ENCODE measurements at places on chromosomes 5 and 9.

GRCh38 chr9:137660144-137660543 lies 41.3 kb downstream of the EHMT1 start:
- DNase-seq: no peak

- no peak for DNase-seq
Observed at GRCh38 chr5:172322028-172322965, 38.7 kb upstream of the UBTD2 start.

DNA sequence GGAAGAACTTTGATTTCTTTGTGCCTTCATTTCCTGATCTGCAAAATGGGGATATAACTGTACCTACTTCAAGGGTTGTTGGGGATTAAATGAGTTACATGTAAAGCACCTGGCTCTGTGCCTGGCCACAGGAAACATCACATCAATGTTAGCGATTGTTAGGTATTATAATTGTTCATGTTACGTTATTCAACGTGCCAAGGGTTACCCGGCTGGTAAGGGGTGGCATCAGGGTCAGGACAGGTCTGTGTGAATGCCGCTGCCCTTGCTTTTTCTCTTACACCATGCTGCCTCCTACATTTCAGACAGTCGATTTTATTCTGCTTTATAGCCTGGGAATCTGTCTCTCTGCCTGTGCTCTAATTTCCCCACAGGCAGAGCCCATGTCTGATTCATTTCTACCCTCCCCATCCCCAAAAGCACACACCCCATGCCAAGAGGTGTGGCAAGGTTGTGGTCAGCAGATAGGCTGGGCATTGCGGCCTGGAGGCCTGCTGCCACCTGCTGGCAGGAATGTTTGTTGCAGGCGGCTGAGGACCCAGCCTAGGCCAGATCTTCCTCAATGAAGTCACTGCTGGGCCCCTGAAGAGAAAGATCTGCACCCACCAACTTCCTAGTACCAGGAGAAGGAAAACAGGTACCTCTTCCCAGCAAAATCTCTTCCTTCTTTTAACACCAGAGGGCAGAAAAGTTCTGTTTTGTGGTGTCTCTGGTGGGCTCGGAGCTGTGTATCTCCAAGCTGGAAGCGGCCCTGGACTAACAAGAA lies 5.3 kb downstream of the ANKS6 start:
- DNase-seq: peak; percentile 71

- DNase-seq: no peak
Observed at GRCh38 chr9:20023210-20023905, 234.5 kb upstream of the SLC24A2 start.

GRCh38 chr5:88929385-88929784 lies 46.4 kb upstream of the MEF2C start:
- DNase-seq: no peak

DNA sequence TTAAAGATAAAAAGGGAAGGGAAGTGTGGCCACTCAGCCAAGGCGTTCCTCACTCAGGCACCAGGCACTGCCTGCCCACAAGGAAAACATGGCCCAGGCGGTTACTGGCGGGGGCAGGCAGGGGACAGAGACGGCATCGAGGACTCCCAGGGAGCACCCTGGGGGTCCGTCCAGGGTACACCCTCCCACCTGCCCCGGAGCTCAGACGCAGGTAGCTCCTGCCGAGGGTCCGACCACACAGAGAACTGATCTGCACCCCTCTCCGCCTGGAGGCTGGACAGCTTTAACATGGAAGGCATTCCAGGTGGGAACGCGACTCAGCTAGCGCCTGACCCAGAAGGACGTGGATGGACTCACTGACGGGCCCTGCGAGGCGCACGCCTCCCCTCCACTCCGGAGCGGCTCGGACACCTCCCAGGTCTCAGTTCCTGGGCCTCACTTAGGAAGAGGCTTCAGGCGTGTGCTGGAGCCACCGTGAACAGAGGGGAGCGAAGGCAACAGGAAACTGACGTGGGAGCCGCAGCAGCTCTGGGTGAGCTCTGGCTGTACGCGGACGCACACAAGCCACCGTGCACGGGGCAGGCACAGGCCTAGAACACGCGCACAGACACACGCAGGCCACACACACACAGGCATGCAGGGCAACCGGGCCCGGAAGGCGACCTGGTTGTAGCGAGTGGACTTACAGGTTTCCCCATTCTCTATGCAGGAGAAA lies 47.5 kb downstream of the NKD2 start:
- DNase-seq: no peak

DNA sequence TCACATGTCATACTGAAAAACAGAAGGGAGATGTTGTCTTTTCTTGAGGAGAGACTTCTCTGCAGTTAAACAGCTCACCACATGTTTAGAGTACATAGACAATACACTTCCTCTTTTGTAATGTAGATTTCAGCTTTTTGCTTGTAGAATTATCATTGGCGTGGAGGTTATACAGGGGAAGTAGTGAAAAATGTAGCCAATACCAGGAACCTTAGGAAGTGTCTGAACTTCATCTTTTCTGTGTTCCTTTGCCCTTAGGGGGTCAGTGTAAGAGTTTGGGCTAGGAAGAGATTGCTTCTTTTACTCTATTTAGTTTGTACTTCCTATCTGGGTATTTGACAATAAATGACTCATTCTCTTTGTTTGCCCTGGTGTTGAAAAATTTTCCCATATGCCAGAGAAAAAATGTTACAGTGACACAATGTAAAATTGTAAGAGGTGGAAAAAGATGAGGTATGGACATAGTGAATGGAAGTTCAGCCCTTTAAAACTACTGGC lies 21.0 kb upstream of the CDKN2B start:
- no peak for DNase-seq

- DNase-seq: no peak
Observed at GRCh38 chr5:109387408-109387974, 22.3 kb downstream of the PJA2 start.

DNA sequence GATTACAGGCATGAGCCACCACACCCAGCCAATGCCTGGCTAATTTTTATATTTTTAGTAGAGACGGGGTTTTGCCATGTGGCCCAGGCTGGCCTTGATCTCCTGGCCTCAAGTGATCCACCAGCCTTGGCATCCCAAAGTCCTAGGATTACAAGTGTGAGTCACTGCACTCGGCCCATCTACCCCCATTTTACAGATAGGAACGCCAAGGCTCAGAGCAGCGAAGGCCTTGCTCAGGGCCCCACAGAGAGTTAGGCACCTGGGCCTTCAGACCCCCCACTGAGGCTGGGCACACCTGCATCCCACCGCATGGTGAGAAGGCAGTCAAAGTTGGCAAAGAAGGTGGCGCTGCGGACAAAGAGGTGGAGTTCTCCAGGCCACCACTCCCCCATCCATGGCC lies 143.1 kb downstream of the GAPVD1 start:
- DNase-seq: no peak

GRCh38 chr5:119360905-119361593 lies 5.2 kb downstream of the TNFAIP8 start:
- DNase-seq: no peak

DNA sequence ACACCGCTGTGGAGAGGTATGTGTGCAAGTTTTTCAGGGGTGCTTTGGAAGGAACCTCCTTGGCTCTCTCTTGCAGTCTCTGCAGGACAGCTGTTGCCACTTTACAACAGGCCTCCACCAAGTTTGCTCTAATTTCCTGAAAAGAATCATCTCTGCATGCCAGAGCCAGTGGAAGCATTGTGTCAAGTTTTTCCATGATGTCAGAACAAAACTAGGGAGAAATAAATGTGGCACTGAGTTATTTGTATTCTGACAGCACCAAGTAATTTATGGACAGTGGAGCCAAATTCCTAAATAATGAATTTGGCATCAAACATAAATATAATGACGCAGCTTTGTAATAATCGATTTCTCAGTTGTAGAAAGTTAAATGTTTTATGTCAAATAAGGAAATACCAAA lies 146.9 kb downstream of the KIAA0825 start:
- DNase-seq: no peak

- DNase-seq: no peak
Observed at GRCh38 chr9:121609822-121610637, 41.4 kb upstream of the DAB2IP start.

DNA sequence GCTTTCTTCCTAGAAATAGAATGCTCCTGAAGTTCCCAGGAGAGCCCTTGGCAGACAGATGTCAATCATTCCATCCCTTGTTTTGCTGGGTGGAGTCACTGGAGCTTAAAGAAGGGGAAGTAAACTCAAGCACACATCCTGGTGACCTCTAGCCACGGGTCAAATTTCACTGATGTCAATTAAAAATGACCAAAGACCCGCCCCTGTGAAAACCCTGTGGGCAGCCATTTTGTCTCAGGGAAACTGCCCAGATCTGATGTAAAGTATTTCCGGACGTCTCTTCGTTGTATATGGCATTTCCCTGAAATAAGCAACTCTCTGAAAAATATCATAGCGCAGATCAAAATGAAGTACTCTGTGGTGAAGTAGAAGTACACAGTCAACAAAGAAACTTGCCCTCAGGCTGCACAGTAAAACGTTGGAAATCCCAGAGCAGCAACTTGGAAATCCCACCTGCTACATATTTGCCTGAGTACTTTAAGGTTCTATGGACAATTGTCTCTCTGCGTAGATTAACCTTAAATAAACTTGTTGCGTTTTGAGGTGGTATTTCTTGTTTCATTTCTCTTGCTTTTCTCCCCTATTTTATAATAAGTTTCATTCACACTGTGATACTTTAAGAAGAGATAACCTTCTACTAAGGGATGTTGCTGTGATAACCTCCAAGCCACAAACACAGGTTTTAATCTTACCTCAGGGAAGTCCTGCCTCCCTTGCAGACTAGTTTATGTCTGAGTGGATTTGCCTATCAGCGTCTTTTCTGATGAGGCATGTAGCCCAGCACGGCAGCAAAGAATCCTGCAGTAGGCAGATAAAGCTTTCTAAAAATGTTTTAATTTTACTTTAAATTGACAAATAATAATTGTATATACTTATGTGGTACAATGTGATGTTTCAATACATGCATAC lies 60.9 kb upstream of the PIP5K1B start:
- DNase-seq: no peak

DNA sequence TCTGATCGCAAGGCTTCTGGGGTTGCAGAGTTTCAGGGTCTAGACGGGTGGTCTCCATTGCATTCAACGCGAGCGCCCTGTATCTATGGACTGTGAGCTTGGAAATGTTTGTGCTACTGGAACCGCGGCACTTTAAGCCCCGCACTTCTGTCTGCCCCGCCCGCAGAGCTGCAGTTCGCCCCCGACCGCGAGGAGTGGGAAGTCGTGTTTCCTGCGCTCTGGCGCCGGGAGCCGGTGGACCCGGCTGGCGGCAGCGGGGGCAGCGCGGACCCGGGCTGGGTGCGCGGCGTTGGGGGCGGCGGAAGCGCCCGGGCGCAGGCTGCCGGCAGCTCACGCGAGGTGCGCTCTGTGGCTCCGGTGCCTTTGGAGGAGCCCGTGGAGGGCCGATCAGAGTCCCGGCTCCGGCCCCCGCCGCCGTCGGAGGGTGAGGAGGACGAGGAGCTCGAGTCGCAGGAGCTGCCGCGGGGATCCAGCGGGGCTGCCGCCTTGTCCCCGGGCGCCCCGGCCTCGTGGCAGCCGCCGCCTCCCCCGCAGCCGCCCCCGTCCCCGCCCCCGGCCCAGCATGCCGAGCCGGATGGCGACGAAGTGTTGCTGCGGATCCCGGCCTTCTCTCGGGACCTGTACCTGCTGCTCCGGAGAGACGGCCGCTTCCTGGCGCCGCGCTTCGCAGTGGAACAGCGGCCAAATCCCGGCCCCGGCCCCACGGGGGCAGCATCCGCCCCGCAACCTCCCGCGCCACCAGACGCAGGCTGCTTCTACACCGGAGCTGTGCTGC lies 1.0 kb downstream of the ADAMTS19 start:
- DNase-seq: peak; percentile 63

DNA sequence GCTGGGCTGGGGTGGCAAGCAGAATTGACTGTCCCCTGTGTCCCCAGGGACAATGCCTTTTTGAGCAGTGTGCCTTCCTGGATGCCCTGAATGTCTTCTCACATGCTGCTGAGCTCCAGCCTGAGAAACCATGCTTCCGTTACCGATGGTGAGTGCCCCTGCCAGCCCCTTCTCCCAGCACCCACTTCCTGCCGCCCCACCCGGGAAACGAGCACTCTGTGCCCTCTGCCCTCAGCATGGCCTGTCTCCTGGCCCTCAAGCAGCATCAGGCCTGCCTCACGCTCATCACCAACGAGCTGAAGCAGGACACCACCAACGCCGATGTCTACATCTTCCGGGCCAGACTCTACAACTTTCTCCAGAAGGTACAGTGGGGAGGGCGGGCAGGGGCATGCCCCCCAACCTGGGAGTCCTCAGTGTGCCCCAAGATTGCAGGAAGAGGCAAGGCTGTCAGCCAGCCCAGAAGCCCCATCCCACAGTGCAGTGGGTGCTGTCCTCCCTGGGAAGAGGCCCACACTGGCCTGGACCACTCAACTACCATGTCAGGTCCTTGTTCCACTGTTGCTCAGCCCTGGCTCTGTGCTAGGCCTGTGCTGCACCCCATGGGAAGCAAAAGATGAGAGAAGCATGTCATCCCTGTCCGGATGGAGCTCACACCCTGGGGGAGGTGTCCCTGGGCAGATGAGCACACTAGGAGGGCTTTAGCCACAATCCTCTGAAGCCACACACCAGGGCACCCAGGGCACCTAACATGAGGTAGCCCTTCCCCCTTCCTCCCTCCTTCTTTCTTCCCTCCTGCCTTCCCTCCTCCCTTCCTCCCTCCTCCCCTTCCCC lies 4.4 kb downstream of the TTC16 start:
- DNase-seq: no peak

- no peak for DNase-seq
Observed at GRCh38 chr5:14246350-14247053, 103.4 kb downstream of the TRIO start.

DNA sequence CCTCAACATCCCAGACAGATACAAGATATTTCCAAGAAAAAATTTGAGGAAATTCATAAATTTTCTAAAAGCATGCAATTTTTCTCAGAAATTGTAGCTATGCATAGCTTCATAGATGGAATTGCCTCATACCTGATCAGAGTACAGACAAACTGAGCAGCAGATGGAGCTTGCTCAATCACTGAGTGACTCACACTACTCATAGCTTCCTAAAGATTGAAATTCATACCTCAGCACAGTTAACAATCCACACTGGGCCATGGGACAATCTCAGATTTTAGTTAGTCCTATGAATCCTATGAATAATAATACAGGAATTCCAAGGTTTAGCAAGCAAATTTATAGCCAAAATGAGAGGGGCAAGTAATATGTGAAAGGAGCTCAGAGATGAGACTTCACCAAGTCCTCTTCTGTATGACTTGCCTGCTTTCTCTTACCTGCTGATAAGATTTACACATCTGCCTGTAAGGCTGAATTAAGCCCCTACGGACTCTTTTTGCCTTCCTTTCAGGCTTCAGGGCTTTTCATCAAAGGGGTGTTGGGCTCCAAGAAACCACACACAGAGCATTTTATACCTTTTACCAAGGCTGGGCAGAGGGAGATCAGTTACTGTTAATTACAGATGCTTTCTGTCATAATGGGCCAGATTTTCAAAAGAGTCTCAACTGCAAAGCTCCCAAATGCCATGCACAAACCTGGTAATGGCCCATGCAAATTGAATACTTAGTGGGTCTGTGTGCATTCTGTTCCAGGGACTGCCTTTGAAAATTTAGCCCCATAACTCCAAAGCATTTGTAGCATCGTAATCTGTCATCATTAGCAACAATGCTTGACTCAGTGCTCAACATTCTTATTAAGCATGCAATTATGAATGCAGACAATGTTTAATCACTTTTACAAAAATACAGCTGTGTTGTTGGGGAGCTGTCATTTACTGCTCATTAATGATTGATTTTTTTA lies 439.3 kb downstream of the DTWD2 start:
- no peak for DNase-seq

GRCh38 chr9:135061441-135061840 lies 26.0 kb upstream of the OLFM1 start:
- no peak for DNase-seq

Measured in progenitor cell of endocrine pancreas (in vitro differentiated cells).